Right atrium auricular region (tissue), 2 donors: ENCODE measurements at places on chromosomes 12 and 14. TPM values are rescaled to one million over a fixed set of nuclear protein-coding genes. Genes with fewer than 3 reads are reported as not detected.
A peak's percentile ranks its signal among the peaks of the same experiment; 100 is the strongest.

The DNAI7 gene
- 1.6 TPM for total RNA-seq

The TSPAN11 gene
- total RNA-seq, result 2.5 TPM

The CLEC4A gene
- not detected for total RNA-seq

The COPS7A gene
- total RNA-seq, result 72.7 TPM

The HOXC6 gene
- not detected for total RNA-seq

- no peaks in the 10 kb centered on the region for H3K27me3 ChIP-seq
- no peak overlapping the region for H3K4me3 ChIP-seq
- DNase-seq, result no peak
- no peaks in the 10 kb centered on the region for H3K36me3 ChIP-seq
- H3K27ac ChIP-seq, result no peak overlapping the region
- no peaks in the 10 kb centered on the region for H3K4me1 ChIP-seq
These were observed 159.6 kb upstream of the C14orf180 start for GRCh38 chr14:104419865-104420505.

DNA sequence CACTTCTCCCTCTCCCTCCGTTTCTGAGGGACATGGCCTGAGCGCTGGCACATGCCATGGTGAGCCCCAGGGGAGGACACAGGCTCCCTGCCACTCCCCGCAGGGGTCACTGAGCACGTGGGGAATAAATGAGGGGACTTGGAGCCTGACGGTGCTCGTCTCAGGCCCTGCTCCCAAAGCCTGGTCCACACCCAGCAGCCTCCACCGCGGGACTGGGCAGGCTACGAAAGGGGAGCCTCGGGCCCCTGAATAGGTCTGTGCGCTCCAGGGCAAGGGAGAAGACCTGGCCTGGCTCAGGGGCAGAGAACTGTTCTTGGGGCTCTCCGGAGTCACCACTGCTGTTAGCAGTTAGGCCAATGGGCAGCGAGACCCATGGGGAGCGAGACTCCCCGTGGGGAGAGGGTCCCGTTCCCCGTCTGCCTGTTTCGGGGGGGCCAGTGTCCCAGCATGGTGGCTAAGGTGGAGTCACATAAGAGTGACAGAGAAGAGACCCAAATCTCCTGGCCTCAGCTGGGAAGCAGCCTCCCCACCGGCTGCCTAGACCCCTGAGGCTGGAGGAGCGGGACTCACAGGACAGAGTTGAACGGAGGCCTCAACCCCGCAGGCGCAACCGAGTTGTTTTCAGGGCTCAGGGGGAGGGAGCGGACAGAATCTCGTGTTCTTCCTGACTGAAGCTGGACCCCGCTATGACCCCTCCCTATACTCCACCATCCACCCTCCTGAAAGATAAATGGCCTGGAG lies 329.8 kb upstream of the SFSWAP start:
- no peaks in the 10 kb centered on the region for H3K36me3 ChIP-seq
- no peak overlapping the region for H3K27ac ChIP-seq
- no peaks in the 10 kb centered on the region for H3K27me3 ChIP-seq

- no peak overlapping the region for H3K4me3 ChIP-seq
- no peak overlapping the region for H3K27ac ChIP-seq
- no peaks in the 10 kb centered on the region for H3K36me3 ChIP-seq
- no peak for DNase-seq
- no peaks in the 10 kb centered on the region for H3K4me1 ChIP-seq
These were observed 450.0 kb downstream of the FOXG1 start for GRCh38 chr14:29216268-29217232.

GRCh38 chr14:31717294-31718085 lies 156.3 kb downstream of the NUBPL start:
- no peaks in the 10 kb centered on the region for H3K36me3 ChIP-seq
- peak overlapping the region; percentile 21 for H3K27ac ChIP-seq
- peaks cover 12% of the 10 kb centered on the region for H3K4me1 ChIP-seq

DNA sequence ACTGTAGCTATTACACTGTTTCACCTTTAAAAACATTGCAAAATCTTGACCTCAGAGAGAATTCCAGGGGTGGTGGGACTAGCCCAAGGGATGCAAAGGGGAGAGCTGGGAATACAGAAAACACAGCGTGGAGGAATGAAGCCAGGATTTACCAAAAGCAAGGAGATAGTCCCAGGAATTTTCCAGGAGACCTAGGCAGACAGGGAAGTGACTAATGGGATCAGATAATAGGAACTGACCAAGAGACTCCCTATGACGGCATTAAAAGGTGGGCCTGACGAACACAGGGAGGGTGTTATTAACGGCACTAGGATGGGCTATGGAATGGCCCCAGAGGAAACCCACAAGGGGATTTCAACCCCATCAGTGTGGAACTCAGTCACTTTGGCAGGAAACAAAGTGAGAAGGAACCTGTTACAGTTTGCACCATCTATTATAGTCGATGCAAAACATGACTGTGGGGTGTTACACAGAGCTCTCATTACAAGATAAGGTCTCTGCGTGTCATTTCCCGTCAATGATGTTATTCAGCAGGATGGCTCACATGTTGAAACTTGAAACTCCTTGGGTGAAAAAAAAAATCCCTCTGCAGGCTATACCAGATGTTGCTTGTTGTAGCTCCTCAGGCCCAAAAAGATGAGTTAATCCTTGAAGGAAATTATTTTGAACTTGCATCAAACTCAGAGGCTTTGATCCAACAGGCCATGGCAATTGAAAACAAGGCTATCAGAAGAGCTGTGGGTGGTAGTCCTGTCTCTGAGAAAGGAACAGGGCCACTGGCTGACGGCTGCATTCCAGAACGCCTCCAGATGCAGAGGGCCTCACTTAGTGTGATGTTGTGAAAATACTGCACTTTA lies 58.7 kb downstream of the DRAM1 start:
- H3K4me1 ChIP-seq, result no peaks in the 10 kb centered on the region
- no peaks in the 10 kb centered on the region for H3K27me3 ChIP-seq
- DNase-seq, result peak; percentile 90
- H3K36me3 ChIP-seq, result no peaks in the 10 kb centered on the region

DNA sequence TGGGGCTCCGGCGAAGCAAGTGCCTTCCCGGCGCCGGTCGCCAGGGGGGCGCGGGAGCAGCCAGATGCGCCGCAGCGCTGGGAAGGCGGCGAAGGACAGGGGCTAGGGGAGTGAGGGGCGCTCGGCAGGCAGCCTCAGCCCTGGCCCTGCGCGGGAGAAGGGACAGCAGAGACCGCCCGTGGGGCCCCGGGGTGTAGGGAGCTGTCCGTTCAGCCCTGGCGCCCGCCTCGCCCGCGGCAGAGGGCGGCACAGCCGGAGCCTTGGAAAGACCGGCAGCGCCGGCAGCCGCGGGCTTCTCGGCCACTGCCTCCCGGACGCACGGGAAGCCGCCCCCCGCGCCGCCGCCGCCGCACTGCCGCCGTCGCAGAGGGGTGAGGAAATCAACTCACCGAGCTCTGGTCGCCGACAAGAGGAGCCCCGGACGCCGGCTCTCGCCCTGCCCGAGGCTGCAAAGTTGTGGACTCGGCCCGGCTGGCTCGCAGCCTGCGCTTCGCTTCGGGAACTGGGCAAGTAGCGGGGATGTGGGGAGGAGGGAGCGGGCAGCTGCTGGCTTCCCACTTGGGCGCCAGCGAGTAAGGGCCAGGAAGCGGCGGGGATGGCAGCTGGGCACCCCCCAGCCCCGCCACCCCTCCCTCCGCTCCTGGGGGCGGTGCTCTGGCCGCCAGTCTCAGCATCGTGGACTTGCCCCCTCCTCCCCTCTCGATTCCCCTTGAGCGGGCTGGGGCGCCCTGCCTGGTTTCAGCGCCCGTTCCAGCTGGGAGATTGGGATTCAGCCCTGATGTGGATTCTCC lies at the start of gene ZDHHC22:
ZDHHC22 (minus strand) TSS at position 578 of the 791 bp plus-strand sequence. CDS start 2,053 bp downstream, outside the sequence.
- no peaks in the 10 kb centered on the region for H3K36me3 ChIP-seq
- DNase-seq, result no peak
- no peak within 1 kb of the TSS for H3K27ac ChIP-seq
- H3K27me3 ChIP-seq, result peaks cover 30% of the 10 kb centered on the region
- H3K4me1 ChIP-seq, result peaks cover 28% of the 10 kb centered on the region
- H3K4me3 ChIP-seq, result peak within 1 kb of the TSS; percentile 51

DNA sequence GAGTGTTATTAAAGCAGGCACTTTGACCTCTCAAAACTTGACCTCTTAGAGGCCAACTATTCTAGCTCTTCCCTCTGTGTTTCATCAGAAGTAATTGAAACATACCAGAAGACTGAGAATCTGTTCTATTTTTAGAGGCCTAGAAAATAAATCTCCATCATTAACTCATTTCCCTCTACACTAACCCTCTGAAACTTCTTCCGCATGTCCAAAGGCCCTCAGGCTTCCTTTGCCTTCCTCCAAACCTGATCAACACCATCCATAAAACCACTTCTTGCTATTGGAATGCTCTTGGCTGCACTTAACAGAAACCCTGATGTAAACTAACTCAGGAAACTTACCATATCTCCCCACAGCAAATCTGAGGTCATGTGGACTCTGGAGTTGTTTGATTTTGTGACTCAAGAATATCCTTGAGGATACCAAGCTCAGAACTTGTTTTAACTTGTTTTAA lies 196.4 kb downstream of the RPAP3 start:
- DNase-seq, result no peak
- H3K27me3 ChIP-seq, result no peaks in the 10 kb centered on the region
- no peak overlapping the region for H3K4me3 ChIP-seq
- no peak overlapping the region for H3K27ac ChIP-seq
- H3K36me3 ChIP-seq, result no peaks in the 10 kb centered on the region

- no peak overlapping the region for H3K27ac ChIP-seq
- no peaks in the 10 kb centered on the region for H3K27me3 ChIP-seq
- no peak overlapping the region for H3K4me3 ChIP-seq
- H3K4me1 ChIP-seq, result no peaks in the 10 kb centered on the region
These were observed 201.2 kb downstream of the DAD1 start for GRCh38 chr14:22387776-22388241.

- H3K27ac ChIP-seq, result peak overlapping the region; percentile 81
- H3K4me3 ChIP-seq, result peak overlapping the region; percentile 37
- H3K36me3 ChIP-seq, result peaks cover 26% of the 10 kb centered on the region
- H3K27me3 ChIP-seq, result peaks cover 3% of the 10 kb centered on the region
These were observed 894 bp downstream of the KRT8 start for GRCh38 chr12:52903855-52904508.

DNA sequence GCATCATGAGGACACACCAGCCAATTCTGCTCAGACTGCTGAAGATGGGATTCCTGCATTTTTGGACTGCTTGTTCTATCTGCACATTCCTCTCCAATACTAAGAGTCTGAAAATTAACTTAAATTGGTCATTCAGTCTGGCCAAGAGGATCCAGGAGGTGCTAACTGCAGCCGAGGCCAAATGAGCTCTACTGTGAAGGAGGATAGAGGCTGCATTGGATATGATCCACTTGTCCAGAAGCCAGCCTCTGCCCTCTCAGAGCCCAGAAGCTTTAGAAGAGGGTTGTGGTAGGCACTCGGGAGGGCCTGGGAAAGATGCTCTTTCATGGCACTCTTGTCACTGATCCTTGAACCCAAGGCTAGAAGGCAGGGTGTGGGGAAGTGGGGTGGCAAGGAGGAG lies 37.1 kb upstream of the PLEK2 start:
- H3K36me3 ChIP-seq, result no peaks in the 10 kb centered on the region
- H3K27me3 ChIP-seq, result no peaks in the 10 kb centered on the region
- H3K27ac ChIP-seq, result no peak overlapping the region
- H3K4me3 ChIP-seq, result no peak overlapping the region
- H3K4me1 ChIP-seq, result peaks cover 12% of the 10 kb centered on the region

DNA sequence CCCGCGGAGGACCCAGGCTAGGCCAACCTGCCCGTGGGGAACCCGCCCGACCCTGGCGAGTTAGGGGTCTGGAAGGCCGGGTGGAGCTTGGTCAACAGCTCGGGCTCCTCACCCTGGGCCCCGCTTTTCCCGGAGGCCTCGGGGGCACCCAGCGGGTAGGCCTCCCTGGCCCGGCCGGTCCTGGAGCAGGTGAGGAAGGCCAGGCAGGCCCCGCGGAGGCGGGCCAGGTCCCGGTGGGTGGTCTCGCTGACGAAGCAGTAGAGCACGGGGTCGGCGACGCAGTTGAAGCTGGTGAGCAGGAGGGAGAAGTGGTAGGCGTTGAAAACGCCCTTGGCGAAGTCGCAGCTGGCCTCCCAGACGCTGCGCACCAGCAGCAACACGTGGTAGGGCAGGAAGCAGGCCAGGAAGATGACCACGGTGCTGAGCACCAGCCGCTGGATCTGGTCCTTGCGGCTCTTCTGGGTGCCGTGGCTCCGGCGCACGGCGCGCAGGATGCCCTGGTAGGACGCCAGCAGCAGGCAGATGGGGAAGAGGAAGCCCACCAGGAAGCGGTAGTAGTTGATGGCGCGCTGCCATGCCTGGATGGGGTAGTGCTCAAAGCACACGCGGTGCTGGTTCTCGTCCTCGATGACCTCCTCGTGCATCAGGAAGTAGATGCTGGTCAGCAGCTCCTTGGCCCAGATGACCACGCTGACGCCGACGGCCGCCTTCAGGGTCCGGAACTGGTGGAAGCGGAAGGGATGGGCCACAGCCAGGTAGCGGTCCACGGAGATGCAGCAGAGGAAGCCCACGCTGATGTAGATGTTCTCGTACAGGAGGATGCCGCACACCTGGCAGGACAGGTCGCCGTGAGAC lies 10.3 kb downstream of the GPR68 start:
- H3K36me3 ChIP-seq, result no peaks in the 10 kb centered on the region
- no peak overlapping the region for H3K27ac ChIP-seq
- no peaks in the 10 kb centered on the region for H3K4me1 ChIP-seq
- DNase-seq, result no peak
- H3K4me3 ChIP-seq, result no peak overlapping the region

- H3K36me3 ChIP-seq, result no peaks in the 10 kb centered on the region
- H3K27ac ChIP-seq, result no peak overlapping the region
- no peak for DNase-seq
- H3K27me3 ChIP-seq, result no peaks in the 10 kb centered on the region
- no peaks in the 10 kb centered on the region for H3K4me1 ChIP-seq
- H3K4me3 ChIP-seq, result no peak overlapping the region
These were observed 279.6 kb downstream of the PRKD1 start for GRCh38 chr14:29648045-29648444.

DNA sequence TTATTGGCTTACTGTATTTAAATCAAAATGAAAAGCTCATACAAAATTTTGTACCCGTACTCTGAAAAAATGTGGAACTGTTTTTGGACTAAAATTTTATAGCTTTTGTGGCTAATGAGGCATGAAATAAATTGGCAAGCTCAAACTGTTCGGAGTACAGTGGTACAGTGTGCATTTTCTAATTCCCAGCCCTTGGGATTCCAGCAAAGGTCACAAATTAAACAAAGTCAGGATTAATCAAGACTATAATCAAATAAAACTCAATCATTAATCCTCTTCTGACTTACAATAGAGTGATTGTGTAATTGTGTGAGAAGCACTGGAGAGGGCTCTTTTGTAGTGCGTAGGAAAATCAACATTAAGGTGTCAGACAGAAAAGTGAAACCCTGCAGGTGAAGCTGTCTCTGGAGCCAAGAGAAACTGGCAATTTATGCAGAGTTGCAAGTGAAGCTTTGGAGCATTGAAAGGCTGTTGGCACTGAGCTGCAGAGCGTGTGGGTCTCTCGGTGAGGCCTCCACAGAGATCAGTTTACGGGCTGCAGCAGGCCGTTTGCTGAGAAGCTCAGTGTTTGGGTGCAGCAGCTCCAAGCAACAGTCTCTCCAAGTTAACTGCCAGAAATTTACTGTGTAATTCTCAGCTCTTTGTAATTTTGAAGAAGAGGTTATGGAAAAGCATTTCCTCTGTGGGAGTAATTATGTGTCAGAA lies 275.9 kb downstream of the FBXL14 start:
- no peaks in the 10 kb centered on the region for H3K27me3 ChIP-seq
- H3K4me1 ChIP-seq, result peaks cover 15% of the 10 kb centered on the region
- peak overlapping the region; percentile 40 for H3K27ac ChIP-seq
- H3K4me3 ChIP-seq, result no peak overlapping the region
